ENCODE measurements at places on chromosomes 7 and 10.

DNA sequence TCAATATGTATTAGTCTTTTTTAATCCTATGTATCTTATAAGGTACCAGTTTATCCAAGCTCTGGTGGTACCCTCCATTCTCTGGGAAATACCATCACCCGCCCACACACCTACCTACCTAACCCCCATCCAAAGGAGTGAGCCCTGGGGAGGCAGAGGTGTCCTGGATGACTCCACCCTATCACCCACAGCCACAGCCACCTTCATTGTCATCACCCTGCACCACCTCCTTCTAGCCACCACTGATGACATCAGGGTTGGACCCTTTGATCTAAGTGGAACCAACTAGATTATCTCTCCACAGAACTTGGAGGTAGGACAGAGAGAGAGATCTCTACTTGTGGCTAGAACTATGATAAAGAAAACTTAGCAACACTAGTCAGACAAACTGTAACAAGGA lies 259.4 kb downstream of the PARD3 start:
- no peak for DNase-seq

GRCh38 chr7:98135984-98136383 lies 29.3 kb downstream of the LMTK2 start:
- no peak for DNase-seq

DNA sequence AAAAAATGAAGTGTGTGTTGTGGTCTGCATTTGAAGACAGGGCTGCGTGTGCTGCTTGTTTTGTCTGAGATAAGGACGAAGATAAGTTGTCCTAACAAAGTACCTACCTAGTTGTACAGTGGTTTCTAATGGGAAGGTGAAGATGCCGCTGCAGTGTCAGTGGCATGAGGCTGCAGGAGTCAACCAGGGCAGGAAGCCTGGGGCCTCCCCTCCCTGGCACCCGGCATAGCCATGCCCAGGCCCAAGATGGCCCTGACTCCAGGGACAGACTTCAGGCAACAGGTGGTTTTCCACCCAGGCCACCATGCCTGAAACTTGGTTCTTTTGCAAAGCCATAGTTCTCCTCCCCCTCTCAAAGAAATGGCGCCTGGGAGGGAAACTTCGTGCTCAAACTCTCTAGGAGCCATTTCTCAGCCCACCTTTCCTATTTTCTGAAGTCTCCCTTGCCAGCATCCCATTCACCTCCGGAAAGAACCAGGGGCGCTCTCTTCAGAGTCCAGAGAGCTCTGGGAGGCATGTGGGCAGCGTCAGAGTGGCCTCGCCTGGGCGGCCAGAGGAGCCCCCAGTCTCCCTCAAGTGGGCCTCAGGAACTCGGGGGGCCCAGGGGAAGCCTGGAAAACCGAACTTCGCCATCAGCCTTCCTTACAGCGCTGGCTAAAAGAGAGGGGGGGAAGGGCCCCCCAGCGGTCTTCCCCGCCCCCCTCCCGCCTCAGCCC lies 2.1 kb upstream of the KAT6B start:
- DNase-seq: peak; percentile 7

GRCh38 chr10:128059266-128059981 lies 66.8 kb downstream of the MKI67 start:
- no peak for DNase-seq

- DNase-seq: no peak
Measured at GRCh38 chr10:93124580-93125318, 51.1 kb downstream of the CYP26A1 start.

All from stimulated activated CD4-positive, alpha-beta T cell treated with anti-CD3 and anti-CD28 coated beads, Interleukin-12 subunit alpha, Interleukin-12 subunit beta, amount 100 ng/mL, for 4 hours (primary cell).